ENCODE measurements at places on chromosomes 1 and 21. TPM values are rescaled to one million over a fixed set of nuclear protein-coding genes. Genes with fewer than 3 reads are reported as not detected.
A peak's percentile ranks its signal among the peaks of the same experiment; 100 is the strongest.

DNA sequence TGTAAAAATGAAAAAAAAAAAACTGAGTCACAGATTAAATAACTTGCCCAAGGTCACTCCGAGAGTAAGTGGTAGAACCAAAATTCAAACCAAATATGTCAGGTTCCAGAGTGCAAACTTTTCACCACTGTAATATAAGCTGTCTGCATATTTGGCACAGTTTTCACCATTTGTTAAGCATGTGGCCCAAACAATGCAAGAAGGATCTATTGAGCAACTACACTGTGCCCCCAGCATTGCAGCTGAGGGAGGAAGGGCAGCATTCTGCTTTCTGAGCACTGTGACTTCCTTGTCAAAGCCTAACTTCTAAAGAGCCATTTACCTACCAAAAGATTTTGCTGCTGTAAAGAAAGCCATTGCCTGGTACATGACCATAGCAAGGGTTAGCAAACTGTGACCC, 133.4 kb downstream of the SYT2 start:
- DNase-seq: no peak

DNA sequence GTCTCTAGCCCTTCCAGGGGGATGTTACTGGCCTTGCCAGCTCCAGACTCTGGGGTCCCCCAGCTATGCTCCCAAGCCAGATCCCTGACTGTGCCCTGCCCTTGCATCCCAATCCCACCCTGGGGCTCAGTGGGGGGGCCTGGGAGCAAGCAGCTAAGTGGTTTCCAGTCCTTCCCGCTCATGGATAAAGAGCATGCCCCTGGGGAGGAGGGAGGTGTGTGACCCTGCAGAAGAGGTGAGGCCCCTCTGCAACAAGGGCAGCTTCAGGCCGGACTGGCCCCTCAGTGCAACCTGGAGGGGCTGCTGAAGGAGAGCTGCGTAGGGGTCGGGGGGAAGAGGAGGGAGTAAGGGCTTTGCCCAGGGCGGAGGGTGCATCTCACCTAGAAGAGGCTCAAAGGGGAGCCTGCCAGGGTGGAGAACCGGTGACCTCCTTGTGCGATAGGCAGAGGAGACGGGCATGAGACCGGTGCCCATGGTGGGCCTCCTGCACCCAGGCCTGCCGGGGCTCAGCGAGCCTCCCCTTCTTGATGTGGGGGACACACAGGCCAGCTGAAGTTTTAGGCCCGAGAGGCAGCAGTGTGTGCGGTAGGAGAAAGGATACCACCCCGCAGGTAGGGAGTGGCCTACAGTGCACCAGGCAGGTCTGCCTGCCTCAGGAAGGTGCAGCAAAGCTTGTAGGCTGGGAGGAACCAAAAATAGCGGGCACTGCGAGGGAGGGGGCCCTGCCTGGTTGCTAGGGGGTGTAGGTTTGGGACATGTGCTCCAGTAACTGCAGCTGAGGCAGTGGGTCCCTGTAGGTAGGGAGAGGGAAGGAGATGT, 3.1 kb downstream of the OBSCN start:
- no peak for DNase-seq

DNA sequence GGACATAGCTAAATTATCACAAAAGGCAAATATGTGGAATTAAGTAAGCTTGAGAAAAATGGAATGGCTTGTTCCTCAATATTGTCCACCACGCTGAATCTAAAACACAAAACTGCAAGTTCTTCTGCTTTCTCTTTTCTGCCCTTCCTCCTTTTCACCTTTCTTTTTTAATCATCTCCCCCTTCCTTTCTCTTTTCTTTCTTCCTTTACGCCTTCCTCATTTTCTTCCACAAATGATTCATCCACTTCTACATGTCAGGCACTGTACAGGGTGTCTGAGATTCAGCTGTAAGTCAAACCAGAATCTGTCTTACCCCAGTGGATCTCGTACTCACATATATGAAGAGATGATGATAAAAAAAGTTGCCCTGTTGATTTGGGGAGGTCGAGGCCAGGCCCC, 1182.5 kb downstream of the MRPL39 start:
- DNase-seq: no peak

GRCh38 chr1:7047866-7048265, 262.6 kb downstream of the CAMTA1 start:
- DNase-seq: no peak

DNA sequence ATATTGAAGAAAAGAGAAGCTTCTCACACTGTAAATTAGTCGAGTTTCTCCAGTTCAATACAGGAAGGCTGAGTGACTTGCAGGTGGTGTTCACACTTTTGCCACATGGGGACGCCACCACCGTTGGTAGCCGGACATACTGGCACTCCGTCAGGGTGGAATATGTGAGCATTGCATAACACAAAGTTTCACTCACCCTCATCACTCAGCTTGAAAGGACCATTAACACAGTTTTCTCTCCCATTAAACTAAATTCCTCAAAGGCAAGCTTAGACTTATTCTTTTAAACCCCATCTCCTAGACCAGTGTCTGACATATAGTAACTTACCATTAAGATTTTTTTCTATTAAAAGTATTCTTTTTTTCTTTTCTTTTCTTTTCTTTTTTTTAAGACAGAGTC, 105.3 kb upstream of the SERBP1 start:
- DNase-seq: peak; percentile 83

- no peak for DNase-seq
Measured at GRCh38 chr1:161731241-161731640, 9.9 kb downstream of the FCRLB start.

TAS1R1 gene
- not detected for total RNA-seq

SPRR1A gene
- not detected for total RNA-seq
